ENCODE measurements at places on chromosomes 3 and 15. TPM values are rescaled to one million over a fixed set of nuclear protein-coding genes. Genes with fewer than 3 reads are reported as not detected.

The KIF23 gene
- polyA plus RNA-seq: 2.0 TPM

The OR4F15 gene
- polyA plus RNA-seq: not detected

The EID1 gene
- 96.3 TPM for polyA plus RNA-seq

The HIGD2B gene
- polyA plus RNA-seq: not detected

The ROBO2 gene
- polyA plus RNA-seq: 0.65 TPM

The GOLGA6A gene
- polyA plus RNA-seq: not detected

The PLCH1 gene
- polyA plus RNA-seq: 0.91 TPM

The GNAT1 gene
- not detected for polyA plus RNA-seq

The AMT gene
- 43.5 TPM for polyA plus RNA-seq

The CPNE9 gene
- polyA plus RNA-seq: 0.85 TPM

The IMPG2 gene
- polyA plus RNA-seq: 0.14 TPM

The CHL1 gene
- polyA plus RNA-seq: 0.23 TPM

The SCG3 gene
- 16.2 TPM for polyA plus RNA-seq

The DNASE1L3 gene
- 0.49 TPM for polyA plus RNA-seq

The KBTBD13 gene
- not detected for polyA plus RNA-seq

The RPL29 gene
- polyA plus RNA-seq: 1,152 TPM

The CPB1 gene
- polyA plus RNA-seq: 3,071 TPM

The ADAMTS9 gene
- polyA plus RNA-seq: 19.2 TPM

The CSTA gene
- polyA plus RNA-seq: 3.0 TPM

The GRAMD2A gene
- polyA plus RNA-seq: 0.28 TPM

The TMEM158 gene
- polyA plus RNA-seq: 4.8 TPM

The TIMP4 gene
- 2.1 TPM for polyA plus RNA-seq

The PCOLCE2 gene
- 0.68 TPM for polyA plus RNA-seq

The NOX5 gene
- 0.04 TPM for polyA plus RNA-seq

The WWTR1 gene
- polyA plus RNA-seq: 21.6 TPM

The TRH gene
- polyA plus RNA-seq: not detected

The DGKG gene
- polyA plus RNA-seq: 1.6 TPM

The GOLGA6D gene
- polyA plus RNA-seq: not detected

The COL6A5 gene
- polyA plus RNA-seq: not detected

The ANKUB1 gene
- not detected for polyA plus RNA-seq
